Colonic mucosa (tissue), 4 donors: ENCODE measurements at places on chromosomes 3 and 15. TPM values are rescaled to one million over a fixed set of nuclear protein-coding genes. Genes with fewer than 3 reads are reported as not detected.

C3orf62 gene
- total RNA-seq, result 4.2 TPM

POPDC2 gene
- 26.3 TPM for total RNA-seq

RPP14 gene
- 17.8 TPM for total RNA-seq

GRCh38 chr15:62896969-62897486 is 145.5 kb upstream of the TPM1 start:
- DNase-seq, result peak; percentile 86

GRCh38 chr15:77606142-77607034 is 26.3 kb downstream of the LINGO1 start:
- DNase-seq, result peak; percentile 68

DNA sequence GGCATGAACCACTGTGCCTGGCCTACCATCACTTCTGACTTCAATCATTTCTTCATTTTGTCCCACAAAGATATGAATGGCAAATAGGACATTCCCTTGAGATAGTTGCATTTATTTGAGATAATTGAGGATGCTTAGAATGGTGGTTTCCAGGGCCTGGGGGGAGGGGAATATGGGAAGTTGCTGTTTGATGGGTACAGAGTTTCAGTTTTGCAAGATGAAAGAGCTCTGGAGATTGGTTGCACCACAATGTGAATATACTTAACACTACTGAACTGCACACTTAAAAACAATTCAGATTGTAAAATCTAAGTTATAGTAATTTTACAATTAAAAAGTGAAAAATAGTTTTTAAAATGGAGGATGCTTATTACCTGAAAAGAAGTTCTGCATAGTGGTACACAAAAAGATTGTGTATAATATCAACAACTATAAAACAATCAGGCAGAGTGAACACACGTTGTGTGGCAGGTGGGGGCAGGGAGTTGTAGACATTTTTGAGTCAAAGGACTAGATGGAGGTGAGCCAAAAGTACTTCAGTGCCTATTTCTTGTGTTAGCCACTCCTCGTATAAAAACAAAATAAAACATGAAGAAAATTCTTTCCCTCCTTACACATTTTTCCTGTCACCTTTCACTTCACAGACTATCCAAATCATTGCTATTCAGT is 18.5 kb upstream of the RIOX2 start:
- no peak for DNase-seq

DNA sequence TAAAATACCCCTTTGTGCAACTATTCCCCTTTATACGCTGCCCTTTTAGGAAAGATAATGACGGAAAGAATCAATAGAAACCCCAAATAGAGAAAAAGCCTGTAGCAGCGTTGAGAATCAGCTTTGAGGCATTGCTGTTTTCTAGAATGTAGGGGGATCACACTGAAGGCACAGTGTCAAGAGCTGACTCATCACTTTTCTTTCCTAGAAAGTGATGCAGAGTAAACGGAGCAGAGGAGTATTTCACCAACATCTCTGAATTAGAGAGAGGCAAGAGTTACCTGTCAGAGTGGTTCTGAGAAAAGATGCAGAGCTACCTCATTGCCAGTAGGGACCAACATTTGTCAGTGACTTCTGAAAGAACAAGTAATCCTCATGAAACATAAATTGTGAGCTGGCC is 269.8 kb upstream of the TMC3 start:
- no peak for DNase-seq

DNA sequence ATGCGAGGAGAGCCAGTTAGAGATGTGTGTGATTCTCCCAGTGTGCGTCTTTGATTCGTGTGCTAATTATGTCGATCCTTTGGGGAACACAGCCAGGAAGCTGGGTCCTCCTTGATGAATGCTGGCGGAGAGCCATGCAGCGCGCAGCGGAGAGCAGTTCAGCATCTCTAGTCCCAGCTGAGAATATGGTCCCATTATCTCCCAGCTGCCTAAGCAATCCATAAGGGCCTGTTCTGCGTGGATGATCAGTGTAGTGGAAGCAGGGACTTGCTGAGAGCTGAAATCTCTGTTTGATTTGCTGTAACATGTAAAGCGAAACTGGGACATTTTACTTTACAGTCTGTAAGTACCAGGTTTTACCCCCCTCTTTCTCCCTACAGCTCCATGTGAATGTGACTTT is 412.7 kb downstream of the CNTN4 start:
- DNase-seq, result no peak

DNA sequence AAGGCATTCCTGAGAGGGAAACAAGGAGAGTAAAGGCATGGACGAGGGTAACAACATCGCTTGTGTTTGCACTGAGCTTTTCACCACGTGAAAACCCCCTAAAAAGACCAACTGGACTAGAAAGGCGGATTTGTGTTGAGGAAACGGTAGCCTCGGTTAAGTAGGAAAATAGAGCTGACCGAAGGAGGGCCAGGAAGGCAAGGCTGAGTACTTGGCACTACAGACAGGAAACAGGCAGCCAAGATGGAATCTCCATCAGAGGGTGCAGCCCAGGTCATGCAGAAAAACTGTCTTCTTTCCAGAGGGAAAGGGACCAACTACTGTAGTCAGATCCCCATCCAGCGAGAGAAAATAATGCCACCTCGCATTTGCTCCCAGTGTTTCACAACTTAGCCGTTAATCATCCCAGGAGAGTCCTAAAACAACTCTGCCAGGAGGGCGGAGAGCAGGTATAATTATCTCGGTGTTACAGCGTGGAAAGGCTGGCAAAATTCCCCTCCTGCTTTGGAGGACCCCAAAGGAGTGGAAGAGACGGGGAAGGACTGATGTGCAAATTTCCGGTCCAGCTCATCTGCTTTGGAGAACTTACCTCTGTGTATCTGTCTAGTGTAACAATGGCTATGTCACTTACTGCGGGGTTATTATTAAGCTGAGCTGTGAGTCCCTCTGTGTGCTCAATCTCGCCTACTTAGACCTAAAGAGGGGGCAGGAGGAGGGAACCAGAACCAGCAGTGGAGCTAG is 77.2 kb downstream of the MYO1E start:
- DNase-seq, result peak; percentile 45

- no peak for DNase-seq
Measured at GRCh38 chr3:157871838-157872460, 234.3 kb downstream of the SHOX2 start.
